Activated CD4-positive, alpha-beta T cell treated with anti-CD3 and anti-CD28 coated beads, Interleukin-2, amount 10 ng/mL, durations not matched to agents 7 days and 5 days (primary cell): ENCODE measurements at places on chromosomes 13 and 19. TPM values are rescaled to one million over a fixed set of nuclear protein-coding genes. Genes with fewer than 3 reads are reported as not detected.
A peak's percentile ranks its signal among the peaks of the same experiment; 100 is the strongest.

DNA sequence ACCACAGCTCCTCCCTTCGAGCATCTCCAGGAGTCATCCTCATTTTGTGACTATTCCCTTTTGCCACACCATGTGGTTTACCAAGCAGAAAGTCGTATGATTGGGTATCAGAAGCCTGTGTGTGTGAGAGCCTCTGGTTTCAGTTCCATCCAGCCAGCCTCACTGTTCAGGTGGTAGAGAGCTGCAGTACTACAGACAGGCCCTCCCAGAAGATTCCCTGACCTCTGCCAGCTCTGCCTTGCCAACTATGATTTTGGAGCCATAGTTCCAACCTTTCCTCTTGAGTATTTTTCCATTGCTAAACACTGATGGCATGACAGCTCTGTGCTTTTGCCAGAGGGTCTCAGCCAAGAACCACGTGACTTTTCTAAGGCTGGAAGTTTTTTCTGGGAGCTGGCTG is 82.5 kb downstream of the DHRS12 start:
- H3K4me1 ChIP-seq: no peaks in the 10 kb centered on the region
- DNase-seq: no peak
- no peaks in the 10 kb centered on the region for H3K27me3 ChIP-seq
- H3K36me3 ChIP-seq: peaks cover 2% of the 10 kb centered on the region
- H3K27ac ChIP-seq: no peak overlapping the region

- peaks cover 43% of the 10 kb centered on the region for H3K27me3 ChIP-seq
- DNase-seq: no peak
- no peak overlapping the region for H3K4me3 ChIP-seq
- peaks cover 4% of the 10 kb centered on the region for H3K4me1 ChIP-seq
Measured at GRCh38 chr13:28817204-28817603, 2.9 kb upstream of the MTUS2 start.

IL12RB1 gene
- total RNA-seq: 81.8 TPM

- H3K27me3 ChIP-seq: peaks cover 69% of the 10 kb centered on the region
- peaks cover 4% of the 10 kb centered on the region for H3K36me3 ChIP-seq
- H3K4me1 ChIP-seq: peaks cover 3% of the 10 kb centered on the region
- H3K27ac ChIP-seq: no peak overlapping the region
- DNase-seq: peak; percentile 20
Measured at GRCh38 chr13:112066624-112067004, 335 bp upstream of the SOX1 start.

- no peaks in the 10 kb centered on the region for H3K36me3 ChIP-seq
- no peaks in the 10 kb centered on the region for H3K4me1 ChIP-seq
- H3K27me3 ChIP-seq: no peaks in the 10 kb centered on the region
- DNase-seq: no peak
- H3K4me3 ChIP-seq: no peak overlapping the region
Measured at GRCh38 chr19:43329989-43330388, 23.5 kb upstream of the CD177 start.

GRCh38 chr13:20425819-20426219 is 99.8 kb downstream of the CRYL1 start:
- H3K27ac ChIP-seq: no peak overlapping the region
- no peak overlapping the region for H3K4me3 ChIP-seq
- no peak for DNase-seq
- H3K4me1 ChIP-seq: peaks cover 14% of the 10 kb centered on the region
- no peaks in the 10 kb centered on the region for H3K27me3 ChIP-seq

TICAM1 gene
- total RNA-seq: 18.6 TPM

RNF225 gene
- total RNA-seq: 0.74 TPM

- H3K27ac ChIP-seq: peak overlapping the region; percentile 31
- no peak for DNase-seq
- peaks cover 26% of the 10 kb centered on the region for H3K4me1 ChIP-seq
Measured at GRCh38 chr13:102582256-102582655, 14.5 kb upstream of the TPP2 start.

GRCh38 chr13:107209824-107210722 is 642.1 kb upstream of the ARGLU1 start:
- H3K4me1 ChIP-seq: no peaks in the 10 kb centered on the region
- no peak overlapping the region for H3K4me3 ChIP-seq
- H3K27me3 ChIP-seq: no peaks in the 10 kb centered on the region
- no peak overlapping the region for H3K27ac ChIP-seq
- no peaks in the 10 kb centered on the region for H3K36me3 ChIP-seq
- DNase-seq: no peak

DNA sequence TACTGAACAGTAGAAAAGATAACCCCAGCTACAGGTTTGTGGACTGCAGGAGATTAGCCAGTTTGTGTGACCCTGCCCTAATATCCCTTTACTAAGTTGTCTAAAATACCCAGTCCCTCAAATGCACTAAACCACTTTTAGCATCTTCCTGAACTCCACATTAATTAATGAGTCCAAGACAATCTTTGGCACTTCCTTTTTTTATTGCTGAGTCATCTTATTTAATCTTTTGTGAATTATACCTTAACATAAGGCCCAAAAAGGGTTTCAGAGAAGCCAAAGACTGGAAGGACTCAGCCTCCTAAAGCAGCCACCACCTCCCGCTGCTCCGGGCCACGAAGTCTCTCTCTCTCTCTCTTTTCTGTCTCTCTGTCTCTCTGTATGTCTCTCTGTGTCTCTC is 48.8 kb upstream of the PDCD5 start:
- H3K4me1 ChIP-seq: no peaks in the 10 kb centered on the region
- no peak overlapping the region for H3K4me3 ChIP-seq
- H3K27ac ChIP-seq: no peak overlapping the region

- H3K4me1 ChIP-seq: peaks cover 2% of the 10 kb centered on the region
- H3K36me3 ChIP-seq: no peaks in the 10 kb centered on the region
- no peak overlapping the region for H3K4me3 ChIP-seq
- no peak overlapping the region for H3K27ac ChIP-seq
- no peak for DNase-seq
Measured at GRCh38 chr19:58368561-58369360, 6.2 kb upstream of the ZNF497 start.

PNMA8C gene
- not detected for total RNA-seq

- H3K27me3 ChIP-seq: no peaks in the 10 kb centered on the region
- H3K4me3 ChIP-seq: no peak overlapping the region
- H3K27ac ChIP-seq: no peak overlapping the region
- no peaks in the 10 kb centered on the region for H3K36me3 ChIP-seq
- no peaks in the 10 kb centered on the region for H3K4me1 ChIP-seq
- DNase-seq: no peak
Measured at GRCh38 chr13:76019421-76020044, 383.4 kb downstream of the LMO7 start.

GRCh38 chr13:65330287-65330686 is 1899.8 kb downstream of the PCDH9 start:
- H3K4me3 ChIP-seq: no peak overlapping the region
- no peaks in the 10 kb centered on the region for H3K36me3 ChIP-seq
- DNase-seq: no peak
- H3K4me1 ChIP-seq: no peaks in the 10 kb centered on the region
- no peaks in the 10 kb centered on the region for H3K27me3 ChIP-seq

GRCh38 chr13:19645000-19645399 is 11.5 kb downstream of the MPHOSPH8 start:
- H3K4me3 ChIP-seq: no peak overlapping the region
- no peak for DNase-seq
- H3K27me3 ChIP-seq: no peaks in the 10 kb centered on the region
- peaks cover 60% of the 10 kb centered on the region for H3K36me3 ChIP-seq

DNA sequence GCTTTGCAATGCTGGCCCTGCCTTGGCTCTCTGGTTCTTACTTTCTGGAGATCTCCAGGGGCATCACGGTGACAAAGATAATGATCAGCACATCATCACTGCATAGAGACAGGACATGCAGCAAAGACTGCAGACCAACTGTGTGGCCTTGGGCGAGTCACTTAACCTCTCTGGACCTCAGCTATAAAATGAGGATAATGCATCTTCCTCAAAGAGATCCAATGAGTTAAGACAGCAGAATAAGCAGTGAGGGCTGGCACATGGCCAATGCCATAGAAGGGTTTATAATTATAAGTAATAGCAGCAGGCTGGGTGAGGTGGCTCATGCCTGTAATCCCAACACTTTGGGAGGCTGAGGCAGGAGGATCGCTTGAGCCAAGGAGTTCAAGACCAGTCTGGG is 2.4 kb downstream of the MAG start:
- H3K36me3 ChIP-seq: no peaks in the 10 kb centered on the region
- H3K27me3 ChIP-seq: no peaks in the 10 kb centered on the region
- peaks cover 8% of the 10 kb centered on the region for H3K4me1 ChIP-seq
- H3K4me3 ChIP-seq: no peak overlapping the region

DNA sequence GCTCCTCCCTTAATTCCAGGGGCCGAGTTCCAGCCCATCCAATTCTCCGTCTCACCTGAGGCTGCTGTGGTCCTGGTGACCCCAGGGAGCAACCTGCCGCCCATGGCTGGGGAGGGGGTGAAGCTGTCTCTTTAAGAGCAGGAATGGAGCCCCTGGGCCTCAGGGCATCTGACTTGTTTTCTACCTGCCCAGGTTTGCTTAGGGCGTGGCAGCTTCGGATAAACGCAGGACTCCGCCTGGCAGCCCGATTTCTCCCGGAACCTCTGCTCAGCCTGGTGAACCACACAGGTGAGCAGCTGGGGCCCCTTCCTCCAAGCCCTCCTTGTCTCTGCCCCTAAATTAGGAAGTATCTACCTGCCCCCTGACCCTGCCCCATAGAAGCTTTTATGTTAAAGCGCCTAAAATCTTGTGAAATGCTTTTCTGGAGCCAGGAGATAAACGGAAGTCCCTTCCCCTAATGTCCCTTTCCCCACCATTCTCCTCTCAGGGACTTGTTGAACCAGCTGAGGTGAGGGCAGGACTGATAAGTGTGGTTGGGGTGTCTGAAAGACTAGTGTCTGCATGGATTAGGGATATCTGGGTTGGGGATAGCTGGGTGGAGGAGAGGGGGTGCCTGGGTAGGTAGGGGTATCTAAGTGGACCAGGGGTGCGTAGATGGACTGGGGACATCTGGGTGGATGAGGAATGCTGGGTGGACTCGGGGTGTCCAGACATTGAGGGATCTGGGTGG is 614 bp downstream of the FXYD3 start:
- H3K4me3 ChIP-seq: no peak overlapping the region
- DNase-seq: no peak
- peaks cover 5% of the 10 kb centered on the region for H3K4me1 ChIP-seq
- H3K27me3 ChIP-seq: peaks cover 5% of the 10 kb centered on the region
- H3K36me3 ChIP-seq: no peaks in the 10 kb centered on the region

DNA sequence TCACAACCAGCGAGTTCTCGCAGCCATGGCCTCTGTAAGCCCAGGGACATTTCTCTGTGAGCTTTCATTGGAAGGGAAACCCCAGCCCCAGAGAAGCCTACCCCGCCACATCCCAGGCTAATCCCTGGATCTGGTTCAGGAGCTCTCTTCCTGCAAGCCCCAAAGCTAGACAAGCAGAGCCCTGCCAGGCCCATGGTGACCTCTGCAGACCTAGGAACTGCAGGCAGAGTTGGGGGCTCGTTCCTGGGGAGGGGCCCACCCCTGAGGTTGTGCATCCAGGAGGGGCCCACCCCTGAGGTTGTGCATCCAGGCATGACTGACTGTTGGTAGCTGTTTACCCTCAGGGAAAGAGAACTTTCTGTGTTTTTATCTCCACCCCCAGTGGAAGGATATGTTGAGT is 21.7 kb downstream of the KCTD15 start:
- DNase-seq: no peak
- no peak overlapping the region for H3K4me3 ChIP-seq
- H3K36me3 ChIP-seq: no peaks in the 10 kb centered on the region

- H3K4me1 ChIP-seq: no peaks in the 10 kb centered on the region
- H3K36me3 ChIP-seq: no peaks in the 10 kb centered on the region
- DNase-seq: no peak
Measured at GRCh38 chr13:37382146-37382545, 216.4 kb downstream of the POSTN start.

DNA sequence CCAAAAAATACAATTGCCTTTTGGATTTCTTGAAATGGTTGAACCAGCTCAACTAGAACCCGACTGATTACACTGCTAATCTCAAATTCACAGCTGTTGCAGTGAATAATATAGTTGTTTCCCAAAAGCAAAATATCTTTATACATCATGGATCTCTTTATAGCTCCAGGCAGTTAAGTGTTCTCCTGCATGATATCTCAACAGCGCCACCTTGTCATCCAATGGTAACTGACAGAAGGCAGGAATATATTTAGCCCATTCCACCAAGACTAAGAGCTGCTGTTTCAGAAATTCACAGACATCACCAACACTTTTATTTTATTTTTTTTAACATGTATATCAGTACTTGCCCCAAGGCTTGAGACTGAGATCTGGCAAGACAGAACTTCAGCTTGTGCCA is 1141.0 kb upstream of the PRR20A start:
- H3K27me3 ChIP-seq: no peaks in the 10 kb centered on the region
- H3K4me1 ChIP-seq: no peaks in the 10 kb centered on the region
- H3K27ac ChIP-seq: no peak overlapping the region
- H3K36me3 ChIP-seq: no peaks in the 10 kb centered on the region
- no peak for DNase-seq

VSTM2B gene
- total RNA-seq: not detected

- DNase-seq: no peak
- peaks cover 7% of the 10 kb centered on the region for H3K4me1 ChIP-seq
- H3K27me3 ChIP-seq: no peaks in the 10 kb centered on the region
- no peaks in the 10 kb centered on the region for H3K36me3 ChIP-seq
- H3K4me3 ChIP-seq: no peak overlapping the region
- no peak overlapping the region for H3K27ac ChIP-seq
Measured at GRCh38 chr19:6092329-6093286, 17.7 kb downstream of the RFX2 start.

CYP4F3 gene
- total RNA-seq: 0.15 TPM

DNA sequence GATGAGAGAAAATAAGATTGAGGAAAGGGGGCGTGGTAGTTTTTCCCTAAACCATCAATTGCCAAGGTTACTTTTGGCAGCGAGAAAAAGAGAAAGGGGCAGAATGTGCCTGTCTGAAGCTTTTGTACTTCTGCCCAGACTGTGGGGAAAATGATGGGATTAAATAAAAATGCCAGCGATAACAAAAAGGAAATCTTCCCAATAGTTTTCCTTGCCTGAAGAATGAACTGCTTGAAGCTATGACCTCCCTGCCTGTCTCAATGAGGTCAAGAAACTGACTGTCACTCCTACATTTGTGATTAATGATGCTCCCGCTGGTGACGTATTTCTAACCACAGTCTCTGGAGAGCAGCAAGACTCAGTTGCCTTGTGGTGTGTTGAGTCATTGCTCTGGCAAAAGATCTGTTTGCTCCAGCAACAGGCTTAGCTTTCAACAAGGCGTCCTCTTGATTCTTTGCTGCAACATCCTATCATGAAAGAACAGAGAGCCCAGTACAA is 1051.5 kb downstream of the DIAPH3 start:
- H3K4me1 ChIP-seq: no peaks in the 10 kb centered on the region
- H3K27ac ChIP-seq: no peak overlapping the region
- H3K27me3 ChIP-seq: no peaks in the 10 kb centered on the region
- no peak for DNase-seq
- H3K36me3 ChIP-seq: no peaks in the 10 kb centered on the region

- H3K4me3 ChIP-seq: no peak overlapping the region
- no peak for DNase-seq
- no peaks in the 10 kb centered on the region for H3K36me3 ChIP-seq
- peaks cover 14% of the 10 kb centered on the region for H3K27me3 ChIP-seq
Measured at GRCh38 chr13:112897603-112897955, 71.4 kb upstream of the MCF2L start.
